Mammary microvascular endothelial cell (primary cell): ENCODE measurements at places on chromosomes 12 and 14. TPM values are rescaled to one million over a fixed set of nuclear protein-coding genes. Genes with fewer than 3 reads are reported as not detected.

Gene GALNT6
- 64.8 and 94.2 TPM in 2 replicates for total RNA-seq

Gene SOAT2
- not detected in 2 replicates for total RNA-seq

Gene KCNMB4
- total RNA-seq, result under 0.01 and 0.05 TPM in 2 replicates

Gene DLGAP5
- total RNA-seq, result 56.8 and 60.1 TPM in 2 replicates

Gene TTC7B
- total RNA-seq, result 60.6 and 66.4 TPM in 2 replicates

Gene GALNT9
- total RNA-seq, result 2.1 TPM in 1 of 2 replicates, not detected in the other

Gene APOF
- not detected in 2 replicates for total RNA-seq

Gene HOXC10
- not detected in 2 replicates for total RNA-seq

Gene FOXG1
- under 0.01 TPM in 1 of 2 replicates, not detected in the other for total RNA-seq

Gene MYF6
- not detected in 2 replicates for total RNA-seq

Gene SOX5
- total RNA-seq, result 0.10 TPM in 1 of 2 replicates, not detected in the other

Gene FITM1
- 0.10 TPM in 1 of 2 replicates, not detected in the other for total RNA-seq

Gene HOXC9
- total RNA-seq, result not detected in 2 replicates

Gene SLC24A4
- total RNA-seq, result not detected in 2 replicates

Gene PRDM4
- total RNA-seq, result 30.0 and 31.5 TPM in 2 replicates

Gene ACRBP
- total RNA-seq, result 0.27 and 0.84 TPM in 2 replicates

Gene GLIPR1L1
- not detected in 2 replicates for total RNA-seq

Gene JAG2
- total RNA-seq, result 52.0 TPM in 2 replicates

Gene KRT4
- not detected in 2 replicates for total RNA-seq

Gene SLC10A1
- total RNA-seq, result not detected in 2 replicates
